Activated effector memory CD4-positive, alpha-beta T cell treated with Interleukin-2 at 50 U/mL for 16 hours (primary cell): ENCODE measurements at places on chromosomes 6 and 20.

DNA sequence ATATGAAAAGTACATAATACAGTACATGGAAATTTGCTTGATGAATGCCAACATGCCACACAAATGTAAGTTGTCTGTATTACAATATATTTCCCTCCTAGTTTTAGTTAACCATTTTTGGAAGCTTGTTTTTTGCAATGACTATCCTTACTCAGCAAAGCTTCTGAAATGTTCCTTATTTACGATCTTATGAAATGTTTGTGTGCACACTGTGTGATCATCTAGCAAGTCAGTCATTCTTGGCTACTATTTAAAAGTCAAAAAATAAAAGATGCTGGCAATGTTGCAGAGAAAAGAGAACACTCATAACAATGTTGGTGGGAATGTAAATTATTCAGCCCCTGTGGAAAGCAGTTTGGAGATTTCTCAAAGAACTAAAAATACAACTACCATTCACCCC lies 33.8 kb downstream of the SUMO4 start:
- no peak for DNase-seq

DNA sequence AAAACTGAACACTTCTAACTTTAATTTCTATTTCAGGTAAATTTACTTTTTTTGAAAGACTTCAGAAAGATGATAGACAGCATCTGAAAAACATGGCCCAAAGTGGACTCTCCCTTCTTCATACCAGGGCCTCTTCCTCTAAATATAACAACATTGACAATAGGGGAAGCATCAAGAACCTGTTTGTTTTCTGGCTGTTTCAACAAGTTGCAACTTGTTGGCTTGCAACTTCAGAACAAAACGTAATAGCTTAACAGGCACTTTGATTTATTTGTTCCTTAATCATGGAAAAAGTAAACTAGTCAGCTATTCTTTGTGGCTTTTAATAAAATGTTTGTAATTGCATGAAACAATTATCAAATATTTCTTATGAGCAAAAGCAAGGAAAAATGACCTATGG lies 34.3 kb downstream of the RGS17 start:
- DNase-seq, result no peak

- DNase-seq, result no peak
These were observed 143.1 kb upstream of the MOCS1 start for GRCh38 chr6:40077315-40077714.

- DNase-seq, result no peak
These were observed 237.0 kb downstream of the BCKDHB start for GRCh38 chr6:80343511-80343910.

- no peak for DNase-seq
These were observed 2.4 kb upstream of the CDH4 start for GRCh38 chr20:61249626-61250025.

DNA sequence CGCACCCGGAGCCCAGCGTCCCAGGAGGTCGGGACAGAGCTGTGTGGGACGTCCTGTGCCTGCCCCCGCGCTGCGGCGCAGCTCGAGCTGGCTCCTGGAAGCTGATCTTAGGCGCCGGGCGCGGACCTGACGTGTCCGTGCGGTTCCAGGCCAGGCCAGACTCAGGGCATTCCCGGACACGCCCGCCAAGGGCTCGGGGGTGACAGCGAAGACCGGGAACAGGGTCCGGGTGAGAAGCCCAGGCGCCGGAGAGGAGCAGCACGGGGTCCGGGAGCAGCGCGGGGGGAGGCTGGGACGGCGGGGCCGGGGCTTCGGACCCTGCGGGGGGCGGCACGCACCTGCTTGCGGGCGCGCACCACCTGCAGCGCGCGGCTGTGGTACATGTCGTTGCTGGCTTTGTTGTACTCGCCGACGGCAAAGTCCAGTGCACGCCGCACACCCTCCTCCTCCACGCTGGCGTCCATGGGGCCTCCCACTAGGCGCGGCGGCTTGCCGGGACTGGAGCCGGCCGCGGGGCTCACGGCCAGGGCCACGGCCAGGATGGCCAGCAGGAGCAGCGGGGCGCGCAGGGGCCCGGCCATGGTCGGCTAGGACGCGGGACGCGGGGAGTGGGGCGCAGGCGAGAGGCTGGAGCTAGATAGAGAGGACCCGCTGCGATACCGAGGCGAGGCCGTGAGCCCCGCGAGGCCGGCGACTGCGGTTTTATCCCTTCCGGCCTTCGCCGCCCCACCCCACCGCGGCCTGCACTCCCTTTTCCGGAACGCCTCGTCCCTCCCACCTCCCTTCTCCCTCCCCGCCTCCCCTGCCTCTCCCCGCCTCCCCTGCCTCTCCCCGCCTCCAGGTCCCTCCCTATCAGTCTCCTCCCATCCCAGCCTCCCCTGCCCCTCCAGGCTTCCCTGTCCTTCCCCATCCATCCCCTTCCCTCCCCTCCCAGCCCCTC lies at the start of gene CST3:
CST3 (minus strand) TSS at position 674 of the 940 bp plus-strand sequence; CDS start at position 581, 93 bp downstream.
- DNase-seq, result no peak

DNA sequence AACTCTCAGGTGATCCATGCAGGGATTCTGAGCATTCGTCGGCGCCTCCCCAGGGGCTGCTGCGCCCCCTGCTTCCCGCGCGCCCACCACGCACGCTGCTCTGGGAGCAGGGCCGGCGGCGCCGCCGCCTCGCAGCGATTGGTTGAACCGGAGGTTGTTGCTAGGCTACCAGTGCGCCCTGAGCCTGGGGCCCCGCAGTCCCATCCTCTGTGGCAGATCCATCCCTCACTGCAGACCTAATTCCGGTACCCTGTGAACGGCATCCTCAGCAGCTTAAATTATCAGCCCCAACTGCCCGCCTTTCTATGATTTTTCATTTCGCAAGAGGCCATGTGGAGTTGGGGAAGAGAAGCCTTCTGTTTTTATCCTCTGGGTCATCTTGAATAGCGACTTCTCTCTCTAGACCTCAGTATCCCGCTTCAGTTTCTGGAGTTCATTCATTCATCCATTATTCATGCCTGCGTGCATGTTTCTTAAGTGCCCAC lies 15.4 kb downstream of the PNPLA1 start:
- no peak for DNase-seq

DNA sequence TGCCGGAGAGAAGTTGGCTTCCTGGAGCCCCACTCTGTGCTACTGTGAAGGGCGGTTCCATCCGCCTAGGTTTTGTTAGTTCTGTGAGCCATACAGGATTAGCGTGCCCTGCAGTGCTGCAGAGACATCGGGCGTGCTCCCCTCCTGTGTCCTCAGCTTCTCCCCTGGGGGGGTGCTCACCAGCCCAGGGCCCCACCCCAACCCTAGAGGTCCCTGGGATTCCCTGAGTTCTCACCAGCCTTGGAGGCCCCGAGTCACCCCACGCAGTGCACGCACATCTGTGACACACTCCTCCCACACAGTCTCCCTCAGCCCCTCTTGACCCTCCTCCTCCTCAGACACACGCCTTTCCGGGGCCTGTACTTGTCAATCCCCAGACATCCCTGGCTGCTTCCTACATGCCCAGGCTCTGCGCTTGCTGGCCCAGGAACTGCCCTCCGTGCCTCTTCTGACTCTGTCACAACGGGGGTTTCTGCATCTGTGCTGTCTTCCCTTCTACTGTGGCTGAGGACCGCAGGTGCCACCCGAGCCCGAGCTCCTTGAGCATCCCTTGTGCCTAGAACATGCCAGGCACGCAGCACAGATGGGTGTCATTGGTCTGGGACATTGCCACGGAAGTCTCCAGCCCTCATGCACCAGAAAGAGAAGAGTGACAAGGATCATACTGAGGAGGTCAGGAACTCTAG lies 123.2 kb upstream of the RPS6KA2 start:
- DNase-seq, result no peak

GRCh38 chr6:80143419-80143937 lies 37.0 kb downstream of the BCKDHB start:
- DNase-seq, result no peak

DNA sequence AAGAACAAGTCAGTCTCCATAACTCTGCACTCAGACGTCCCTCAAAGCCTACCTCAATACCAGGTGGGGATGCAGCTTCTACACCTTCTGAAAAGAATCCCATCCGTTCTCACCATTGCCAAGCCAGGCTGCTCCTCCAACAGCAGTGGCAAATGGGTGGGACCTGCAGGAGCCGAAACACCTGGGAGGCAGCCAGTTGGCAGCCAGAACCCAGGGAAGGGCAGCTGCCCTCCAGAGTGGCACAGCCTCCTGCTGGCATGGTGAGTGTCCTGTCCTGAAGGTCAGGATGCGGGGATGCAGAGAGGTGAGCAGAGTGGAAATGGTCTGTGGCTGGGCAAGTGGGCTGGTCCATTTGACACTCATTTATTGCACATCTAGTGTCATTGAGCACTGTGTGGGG lies 210.6 kb upstream of the CDH4 start:
- DNase-seq, result no peak

- no peak for DNase-seq
These were observed 365.9 kb downstream of the TAF4 start for GRCh38 chr20:61699495-61700374.

DNA sequence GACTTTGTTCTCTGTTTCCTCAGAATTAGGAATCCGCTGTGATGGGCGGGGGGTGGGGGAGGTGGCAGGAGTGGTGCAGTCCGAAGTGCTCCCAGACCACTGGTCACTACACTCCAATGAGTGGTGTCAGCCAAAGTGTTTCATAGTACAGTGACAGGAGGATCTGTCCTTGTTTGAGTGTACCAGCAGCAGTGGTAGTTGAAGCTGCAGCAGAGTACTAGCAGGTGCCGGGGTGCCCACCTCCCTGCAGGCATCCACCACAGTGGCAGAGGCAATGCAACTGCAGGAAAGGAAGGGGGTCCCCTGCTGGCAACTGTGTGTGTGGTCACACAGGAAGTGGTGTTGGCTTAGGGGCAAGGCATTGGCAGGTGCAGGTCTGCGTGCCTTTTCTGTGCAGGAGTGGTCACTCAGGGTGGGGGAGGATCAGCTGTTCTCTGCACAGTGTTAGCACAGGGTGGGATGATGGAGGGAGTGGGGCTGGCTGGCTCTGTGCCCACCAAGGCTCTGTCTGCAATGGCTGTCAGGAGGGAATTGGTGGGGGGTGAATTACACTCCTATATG lies 9.7 kb downstream of the HLA-DOB start:
- no peak for DNase-seq

GRCh38 chr6:116518621-116519368 lies 7.4 kb downstream of the CALHM5 start:
- DNase-seq, result no peak

DNA sequence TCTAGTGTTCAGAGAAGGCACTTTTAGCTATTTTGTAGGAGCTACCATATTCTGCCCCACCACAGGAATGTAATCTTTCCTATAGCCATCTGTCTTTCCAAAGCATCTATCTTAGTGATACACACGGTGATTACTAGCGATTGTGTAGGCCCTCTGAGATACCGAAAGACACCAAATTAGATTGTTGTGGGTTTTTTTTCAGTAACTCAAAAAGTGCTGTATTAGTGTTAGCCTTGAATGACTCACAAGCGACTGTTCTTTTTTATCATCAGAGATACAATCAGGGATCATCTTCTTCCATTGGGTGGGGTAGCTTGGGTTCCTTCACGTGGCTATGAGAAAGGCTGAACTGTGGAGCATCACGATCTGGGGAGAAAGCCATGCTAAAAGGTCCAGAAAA lies 160.2 kb downstream of the MTFR2 start:
- DNase-seq, result no peak

DNA sequence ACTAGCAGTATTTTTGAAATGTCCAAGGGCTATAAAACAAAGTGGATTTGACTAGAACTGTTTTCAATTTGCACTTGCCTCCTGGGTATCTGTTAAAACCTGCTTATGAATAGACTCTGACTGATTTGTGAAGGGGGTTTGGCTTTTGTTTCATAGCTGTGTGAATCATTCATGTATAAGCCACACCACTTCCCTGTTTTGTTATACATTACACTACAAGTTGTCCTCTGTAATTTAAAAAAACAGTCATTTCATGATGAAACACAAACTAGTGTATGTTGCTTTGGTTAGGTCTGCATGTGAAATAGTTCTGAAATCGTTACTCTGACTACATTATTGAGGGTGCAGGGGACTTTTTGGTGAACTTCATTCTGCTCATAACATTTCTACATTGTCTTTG lies 121.7 kb downstream of the NKAIN2 start:
- DNase-seq, result no peak

- DNase-seq, result no peak
These were observed 51.6 kb downstream of the RFX6 start for GRCh38 chr6:116928677-116929076.

DNA sequence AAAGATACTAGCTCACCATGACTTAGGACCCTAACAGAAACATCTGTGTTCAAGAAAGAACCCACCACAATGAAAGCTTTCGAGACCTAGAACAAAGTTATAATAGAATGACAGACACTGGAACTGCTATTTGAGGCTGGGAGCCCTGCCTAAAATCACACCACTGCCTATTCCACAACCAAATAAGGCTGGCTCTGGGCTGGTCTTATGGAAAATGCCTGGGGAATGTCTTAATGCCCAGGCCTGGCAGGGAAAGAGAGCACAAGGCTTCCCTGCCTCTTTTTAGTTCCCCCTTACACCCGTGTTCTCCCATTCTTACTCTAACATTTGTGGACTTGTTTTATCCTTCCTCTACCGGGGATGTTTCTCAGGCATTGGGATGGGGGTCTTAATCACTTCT lies 5.6 kb upstream of the METTL24 start:
- no peak for DNase-seq

DNA sequence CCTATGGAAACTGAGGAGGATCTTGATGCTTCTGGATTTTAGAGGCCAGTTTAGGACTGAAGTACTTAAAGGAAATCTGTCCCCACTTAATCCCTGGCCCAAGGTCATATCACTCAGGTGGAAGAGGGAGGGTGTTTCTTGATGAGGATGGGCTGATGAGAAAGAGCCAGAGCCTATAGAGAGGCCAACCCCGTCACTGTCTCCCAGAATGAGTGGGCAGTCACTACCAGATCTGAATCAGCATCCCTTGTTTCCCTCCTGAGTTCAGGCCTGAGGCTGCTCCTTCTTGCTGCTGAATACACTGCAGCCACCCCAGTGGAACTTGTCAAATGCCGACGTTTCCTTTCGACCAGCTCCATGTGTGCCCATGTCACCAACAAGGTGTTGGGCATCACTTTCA lies 14.8 kb downstream of the ARMC12 start:
- no peak for DNase-seq

DNA sequence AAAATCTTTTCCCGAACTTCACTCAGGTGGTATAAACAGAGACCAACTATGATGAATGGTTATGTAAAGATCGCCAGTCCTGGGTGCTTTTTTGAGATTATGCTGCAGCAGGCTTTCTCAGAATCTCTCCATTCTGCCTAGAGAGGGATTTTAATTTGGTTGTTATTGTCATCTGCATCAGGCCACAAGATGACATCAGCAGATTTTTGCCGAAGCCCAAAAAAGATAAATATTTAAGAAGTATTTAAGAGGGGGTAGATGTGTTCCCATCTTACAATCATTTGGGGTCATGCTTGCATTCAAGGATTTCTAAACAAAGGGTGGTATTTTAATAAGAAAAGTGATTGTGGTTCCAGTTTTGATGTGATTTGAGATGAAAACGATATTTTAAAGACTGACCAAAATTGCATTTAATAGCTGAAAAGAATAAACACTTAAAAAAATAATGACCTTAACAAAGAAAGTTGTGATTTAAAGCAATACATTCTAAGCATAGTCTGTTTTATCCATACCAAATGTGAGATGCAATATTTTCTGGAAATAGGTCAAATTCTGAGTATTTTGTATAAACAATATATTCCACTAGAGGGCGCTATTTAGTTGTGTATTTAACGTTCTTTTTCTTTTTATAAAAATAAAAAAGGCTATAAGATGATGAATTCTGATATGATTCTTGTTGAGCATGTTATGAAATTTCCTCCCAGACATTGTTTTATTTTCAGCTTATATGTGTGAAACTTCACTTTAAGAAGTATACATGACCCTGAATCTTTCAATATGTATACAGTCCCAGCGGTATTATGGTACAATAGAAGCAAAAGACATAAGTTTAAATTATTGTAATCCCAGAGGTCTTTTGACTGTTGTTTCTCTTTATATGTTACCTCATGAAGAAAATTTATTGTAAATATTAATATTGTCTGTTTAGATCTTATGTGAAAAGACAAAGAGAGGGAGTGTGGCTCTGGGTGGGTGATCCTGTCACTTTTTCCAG lies 51.0 kb upstream of the ZFP64 start:
- no peak for DNase-seq
